ENCODE measurements at places on chromosomes 2 and 18. TPM values are rescaled to one million over a fixed set of nuclear protein-coding genes. Genes with fewer than 3 reads are reported as not detected.

Gene ZAP70
- not detected for total RNA-seq

Gene CD8A
- total RNA-seq: not detected

Gene SERPINB13
- total RNA-seq: not detected

Gene TRIM43B
- not detected for total RNA-seq

Gene GKN1
- total RNA-seq: not detected

Gene SIX3
- not detected for total RNA-seq

Gene TDRD15
- not detected for total RNA-seq

Gene ACKR3
- total RNA-seq: not detected

Gene ROCK1
- 17.0 TPM for total RNA-seq

Gene MRO
- total RNA-seq: not detected

Gene NEURL3
- total RNA-seq: not detected

Gene ECEL1
- total RNA-seq: not detected

Gene VWC2L
- not detected for total RNA-seq

Gene CCDC138
- total RNA-seq: 6.1 TPM

Data from IMR-90 (cell line).